ENCODE measurements at places on chromosomes 11 and 22.
A peak's percentile ranks its signal among the peaks of the same experiment; 100 is the strongest.

DNA sequence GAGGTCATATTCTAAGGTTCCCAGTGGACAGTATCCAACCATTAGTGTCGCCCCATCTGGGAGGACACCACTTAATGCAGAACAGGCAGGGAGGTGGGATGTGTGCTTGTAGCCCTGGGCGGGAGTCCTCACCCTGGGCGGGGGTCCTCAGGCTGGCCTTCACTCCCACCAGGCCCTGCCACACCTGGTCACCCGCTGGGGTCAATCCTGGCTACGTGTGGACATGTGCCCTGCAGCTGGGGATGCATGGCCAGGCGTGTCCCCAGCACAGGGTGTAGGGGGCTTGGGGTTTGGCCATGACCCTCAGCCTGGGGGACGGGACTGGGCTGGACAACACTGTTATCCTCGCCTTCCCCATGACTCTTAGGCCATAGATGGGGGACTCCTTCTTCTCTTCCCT, 18.8 kb downstream of the TRPM5 start:
- no peak for DNase-seq

DNA sequence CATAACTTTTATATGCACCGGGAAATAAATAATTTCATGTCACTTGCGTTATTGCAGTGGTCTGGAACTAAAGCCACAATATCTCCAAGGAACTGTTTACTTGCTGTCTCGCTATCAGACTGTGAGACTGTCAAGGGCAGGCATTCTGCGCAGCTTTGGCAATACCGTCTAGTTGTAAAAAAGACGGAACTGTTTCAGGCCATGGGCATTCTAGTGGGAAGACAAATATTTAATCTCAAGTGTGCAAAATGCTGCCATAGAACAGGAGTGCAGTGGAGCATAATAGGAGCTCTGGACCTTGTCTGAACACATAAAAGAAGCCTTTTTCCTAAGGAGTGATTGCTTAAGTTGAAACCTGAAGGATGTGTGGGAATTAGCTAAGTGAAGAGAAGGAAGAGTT, 53.8 kb downstream of the PACS1 start:
- DNase-seq = no peak

- peak; percentile 61 for DNase-seq
Observed at GRCh38 chr11:102560555-102561011, 30.0 kb upstream of the MMP7 start.

- no peak for DNase-seq
Observed at GRCh38 chr22:16925407-16925966, 82.5 kb downstream of the GAB4 start.

GRCh38 chr22:20392983-20393704, 807 bp upstream of the ZNF74 start:
- DNase-seq = no peak

- DNase-seq = peak; percentile 84
Observed at GRCh38 chr22:25475257-25476022, 89.0 kb upstream of the GRK3 start.

DNA sequence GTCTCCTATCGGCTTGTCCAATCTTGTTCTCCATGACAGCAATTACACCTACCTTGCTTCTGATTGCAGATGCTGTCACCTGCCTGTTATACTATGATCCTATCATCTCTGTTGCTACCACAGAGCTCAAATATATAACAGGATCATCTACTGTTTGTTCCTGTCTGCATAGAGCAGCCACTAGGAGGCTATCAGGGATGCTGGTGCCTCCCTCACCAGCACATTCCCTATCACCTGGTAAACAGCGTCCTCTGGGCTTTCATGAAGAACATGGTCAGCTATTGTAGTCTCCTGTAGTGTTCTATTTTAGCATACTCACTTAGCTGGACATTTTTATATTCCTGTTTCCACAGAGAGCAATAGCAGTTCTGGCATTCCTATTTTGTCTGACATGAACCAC, 87.8 kb upstream of the FAT3 start:
- peak; percentile 76 for DNase-seq

DNA sequence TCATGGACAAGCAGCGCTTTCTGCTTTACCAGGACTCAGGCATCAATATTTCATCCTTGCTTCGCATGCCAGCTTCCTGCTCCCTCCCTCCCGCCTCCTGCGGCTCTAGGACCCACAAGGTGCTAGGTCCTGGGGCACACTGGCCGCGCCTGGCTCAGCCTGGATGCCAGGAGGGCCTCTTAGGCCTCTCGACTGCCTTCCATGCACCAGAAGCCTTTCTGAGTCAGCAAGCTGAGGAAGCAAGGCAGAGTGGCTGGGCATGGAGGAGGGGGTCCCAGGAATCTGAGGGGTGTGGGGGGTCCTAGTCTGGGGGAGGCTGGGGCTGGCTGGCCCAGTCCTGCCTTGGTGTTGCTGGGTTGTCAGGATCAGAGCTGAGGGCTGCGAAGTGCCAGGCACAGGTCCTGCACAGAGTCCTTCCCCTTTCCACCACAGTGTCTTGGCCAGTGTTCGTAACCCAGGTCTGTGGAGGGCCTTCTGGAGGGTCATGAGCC, 61.0 kb upstream of the THY1 start:
- DNase-seq = no peak

- no peak for DNase-seq
Observed at GRCh38 chr11:75812542-75813040, 2.4 kb upstream of the UVRAG start.

DNA sequence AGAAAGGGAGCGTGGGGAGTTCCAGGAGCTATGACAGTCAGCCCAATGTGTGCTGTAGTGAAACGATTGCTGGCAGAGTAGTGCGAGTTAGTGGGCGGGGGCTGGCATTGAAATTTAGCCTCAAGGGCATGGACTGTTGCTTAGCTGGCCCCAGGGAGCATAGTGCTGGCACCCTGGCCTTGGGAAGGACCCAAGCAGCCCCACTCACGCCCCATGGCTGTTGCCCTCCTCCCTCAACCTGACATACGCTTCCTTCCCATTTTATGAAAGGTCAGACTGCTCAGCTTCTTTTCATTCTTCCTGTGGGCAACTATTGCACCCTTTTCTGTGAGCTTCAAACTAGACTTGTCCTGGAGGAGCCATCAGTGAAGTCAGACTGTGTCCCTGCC, 52.0 kb upstream of the SUSD2 start:
- no peak for DNase-seq

GRCh38 chr22:28857288-28857687, 26.1 kb upstream of the ZNRF3 start:
- DNase-seq = no peak

GRCh38 chr22:23523713-23524112, 56.4 kb downstream of the IGLL1 start:
- DNase-seq = no peak

DNA sequence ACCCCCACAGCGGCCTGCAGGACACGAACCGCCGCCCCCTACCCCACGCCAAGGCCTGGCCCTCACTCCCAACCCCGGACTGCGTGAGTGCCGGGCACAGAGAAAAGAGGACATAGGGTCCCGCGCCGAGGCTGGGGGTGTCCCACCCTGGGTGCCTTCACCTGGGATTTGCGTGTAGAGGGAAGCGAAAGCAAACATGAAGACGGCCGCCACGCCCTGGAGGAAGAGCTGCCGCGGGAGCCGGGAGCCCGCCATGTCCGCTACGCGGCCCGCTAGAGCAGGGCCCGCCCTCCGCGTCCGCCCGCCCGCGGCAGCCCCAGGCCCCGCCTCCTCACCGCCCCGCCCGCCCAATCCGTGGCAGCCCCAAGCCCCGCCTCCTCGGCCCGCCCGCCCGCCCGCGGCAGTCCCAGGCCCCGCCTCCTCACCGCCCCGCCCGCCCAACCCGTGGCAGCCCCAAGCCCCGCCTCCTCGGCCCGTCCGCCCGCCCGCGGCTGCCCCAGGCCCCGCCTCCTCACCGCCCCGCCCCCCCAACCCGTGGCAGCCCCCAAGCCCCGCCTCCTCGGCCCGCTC, at the start of gene LMF2:
LMF2 (minus strand) TSS at position 282 of the 570 bp plus-strand sequence; CDS start at position 255, 27 bp downstream.
- no peak for DNase-seq

DNA sequence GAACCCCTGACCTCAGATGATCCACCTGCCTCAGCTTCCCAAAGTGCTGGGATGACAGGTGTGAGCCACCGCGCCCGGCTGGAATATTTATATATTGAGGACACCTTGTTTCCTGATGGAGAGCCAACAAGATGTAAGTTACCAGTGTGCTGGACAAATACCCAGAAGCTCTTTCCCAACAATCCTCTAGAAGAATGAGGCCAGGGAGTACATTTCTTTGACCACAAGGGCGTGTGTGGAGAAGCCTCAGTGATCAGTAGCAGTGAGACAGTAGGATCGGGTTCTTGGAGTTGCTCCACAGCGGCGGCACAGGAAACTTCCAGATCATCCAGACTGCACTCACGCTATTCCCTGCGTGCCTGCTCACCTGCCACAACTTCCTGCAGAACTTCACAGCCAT, 10.3 kb upstream of the POLA2 start:
- no peak for DNase-seq

DNA sequence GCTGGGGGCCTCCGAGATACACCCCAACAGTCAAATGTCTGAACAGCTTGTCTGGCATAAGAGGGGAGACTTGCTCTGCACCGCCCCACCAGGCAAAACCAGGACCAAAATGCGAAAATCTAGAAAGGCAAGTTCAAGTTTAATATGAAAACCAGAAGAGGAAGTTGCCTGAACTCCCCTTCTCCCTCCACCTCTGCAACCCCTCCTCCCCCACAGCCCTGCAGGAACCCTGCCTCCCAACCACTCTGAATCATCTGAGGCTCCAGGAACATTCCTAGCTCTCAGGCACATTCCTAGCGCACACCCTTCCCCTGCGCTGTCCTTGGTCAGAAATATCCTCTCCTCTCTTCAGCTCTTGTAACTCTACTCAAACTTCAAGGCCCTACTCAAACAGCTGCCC, 36.7 kb downstream of the ISX start:
- DNase-seq = no peak

- DNase-seq = peak; percentile 32
Observed at GRCh38 chr11:129608711-129609110, 206.9 kb upstream of the TMEM45B start.

DNA sequence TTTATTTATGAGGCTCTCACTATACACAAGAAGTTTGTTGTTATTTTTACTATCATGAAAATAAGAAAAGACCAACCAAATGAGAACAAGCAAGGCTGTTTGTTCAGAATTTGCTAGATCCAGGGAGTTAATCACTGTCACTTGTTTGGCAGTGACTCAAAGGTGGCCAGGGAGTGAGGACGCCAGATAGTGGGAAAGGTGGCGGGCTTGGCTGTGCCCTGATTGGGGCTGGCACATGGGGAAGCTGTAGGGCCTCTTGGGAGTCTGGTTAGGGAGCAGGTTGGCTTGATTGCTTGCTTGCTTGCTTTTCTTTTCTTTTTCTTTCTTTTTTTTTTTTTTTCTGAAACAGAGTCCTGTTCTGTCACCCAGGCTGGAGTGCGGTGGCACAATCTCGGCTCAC, 53.1 kb upstream of the SLC22A12 start:
- DNase-seq = no peak

DNA sequence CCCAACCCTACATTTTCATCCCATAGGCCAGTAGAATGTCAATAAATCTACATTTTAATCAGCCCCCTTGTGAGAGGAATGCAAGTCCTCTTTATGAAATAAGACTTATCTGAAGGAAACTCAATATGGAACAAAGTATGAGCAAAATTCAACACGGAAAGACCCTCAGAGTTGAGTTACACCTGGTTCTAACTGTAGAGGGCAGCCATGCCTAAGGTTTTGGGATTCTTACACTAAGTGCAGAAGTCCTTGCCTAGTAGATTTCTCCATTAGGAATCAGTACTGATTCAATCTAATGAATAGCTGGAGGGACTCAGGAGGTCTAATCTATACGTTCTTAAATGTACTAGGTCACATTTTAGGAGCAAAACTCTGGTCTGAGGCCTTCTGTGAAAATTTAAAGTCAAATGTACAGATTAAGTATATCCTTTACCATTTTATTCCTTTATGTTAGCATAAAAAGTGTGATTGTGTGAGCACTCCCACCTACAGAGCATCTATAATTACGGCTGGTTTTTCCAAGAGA, 904.5 kb downstream of the DLG2 start:
- DNase-seq = no peak

DNA sequence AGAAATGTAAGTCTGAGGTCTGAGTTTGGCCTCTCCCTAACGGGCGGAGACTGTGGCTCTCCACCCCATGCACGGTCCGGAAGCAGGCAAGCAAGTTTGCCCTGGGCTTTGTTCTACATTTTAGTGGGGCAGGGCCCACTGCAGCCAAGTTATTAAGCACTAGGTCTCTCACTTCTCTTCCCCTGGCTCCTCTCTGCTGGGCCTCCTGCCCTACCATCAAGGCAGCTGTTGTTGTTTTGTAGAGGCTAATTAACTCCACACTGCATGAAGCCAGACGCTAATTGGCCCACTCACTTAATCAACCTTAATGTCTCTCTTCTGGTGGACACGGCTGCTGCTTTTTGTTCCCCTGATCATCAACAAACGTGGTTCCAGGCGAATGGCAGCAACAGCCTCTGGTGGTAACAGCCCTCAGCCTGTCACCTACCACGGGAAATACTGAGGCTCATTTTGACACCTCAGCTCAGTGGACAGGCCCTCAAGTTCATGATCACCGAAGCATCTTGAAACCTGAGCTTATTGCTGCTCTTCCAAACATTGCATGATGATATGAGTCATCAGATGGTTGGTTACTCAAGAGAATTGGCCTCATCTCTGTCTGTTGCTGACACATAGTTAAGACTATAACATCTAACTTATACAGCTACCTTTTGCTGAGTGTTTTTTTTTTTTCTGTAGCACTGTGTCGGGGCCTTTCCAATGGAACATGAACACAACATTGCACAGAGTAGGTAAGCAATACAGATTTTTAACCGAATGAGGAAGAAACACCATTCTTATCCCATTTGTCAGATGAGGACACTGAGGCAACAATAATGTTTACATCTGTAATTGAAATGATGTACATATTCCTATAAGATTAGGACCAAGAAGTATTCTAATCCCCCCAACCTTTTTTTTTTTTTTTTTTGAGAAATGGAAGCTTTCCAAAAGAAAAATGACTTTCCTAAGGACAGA, 20.8 kb upstream of the LMO2 start:
- DNase-seq = no peak

DNA sequence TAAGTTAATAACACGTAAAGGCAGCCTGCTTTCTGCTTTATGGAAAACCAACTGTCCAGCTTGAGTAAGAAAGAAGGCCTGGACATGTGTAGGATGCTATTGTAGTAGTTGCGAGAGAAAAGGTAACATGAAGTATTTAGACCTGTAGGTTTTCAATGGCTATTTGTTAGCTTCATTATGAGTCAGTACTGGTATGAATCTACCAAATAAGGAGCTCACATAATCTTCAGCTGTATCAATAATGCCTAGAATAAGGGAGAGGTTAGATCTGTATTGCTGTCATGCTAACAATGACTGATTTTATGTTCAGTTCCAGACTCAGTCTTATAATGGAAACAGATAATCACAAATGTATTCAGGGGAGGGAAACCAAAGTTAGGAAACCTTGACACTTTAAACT, 550.3 kb downstream of the CNTN5 start:
- no peak for DNase-seq
